Trophoblast cell (in vitro differentiated cells and primary cell): ENCODE measurements at places on chromosomes 16 and 17.
A peak's percentile ranks its signal among the peaks of the same experiment; 100 is the strongest.

DNA sequence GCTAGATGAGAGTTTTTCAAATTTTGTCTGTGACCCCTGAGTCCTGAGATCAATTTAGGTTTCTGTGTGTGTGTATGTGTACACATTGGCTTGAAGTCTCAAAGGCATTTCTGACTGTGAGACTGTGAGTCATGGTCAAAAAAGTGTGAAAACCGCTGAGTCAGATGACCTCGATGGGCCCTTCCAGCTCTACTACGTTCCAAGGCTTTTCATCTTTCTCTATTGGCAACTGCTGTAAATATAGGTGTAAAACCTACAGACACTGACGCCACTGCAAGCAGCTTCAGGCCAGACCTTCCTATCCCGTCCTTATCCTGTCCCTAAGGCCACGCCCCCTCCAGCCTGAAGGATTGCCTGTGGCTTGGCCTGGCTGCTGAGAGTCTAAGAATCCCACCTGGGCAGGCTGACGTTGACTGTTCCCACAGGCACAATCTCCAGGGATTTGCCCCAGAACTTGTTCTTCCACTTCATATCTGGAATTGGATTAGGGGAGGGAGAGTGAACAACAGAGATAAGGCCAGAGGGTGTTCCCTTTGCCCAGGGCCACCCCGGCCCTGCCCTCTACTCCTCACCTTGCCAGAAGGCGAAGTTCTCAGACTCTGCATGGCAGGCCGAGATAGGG lies 11.3 kb downstream of the OSBPL7 start:
- DNase-seq = peak; percentile 98

DNA sequence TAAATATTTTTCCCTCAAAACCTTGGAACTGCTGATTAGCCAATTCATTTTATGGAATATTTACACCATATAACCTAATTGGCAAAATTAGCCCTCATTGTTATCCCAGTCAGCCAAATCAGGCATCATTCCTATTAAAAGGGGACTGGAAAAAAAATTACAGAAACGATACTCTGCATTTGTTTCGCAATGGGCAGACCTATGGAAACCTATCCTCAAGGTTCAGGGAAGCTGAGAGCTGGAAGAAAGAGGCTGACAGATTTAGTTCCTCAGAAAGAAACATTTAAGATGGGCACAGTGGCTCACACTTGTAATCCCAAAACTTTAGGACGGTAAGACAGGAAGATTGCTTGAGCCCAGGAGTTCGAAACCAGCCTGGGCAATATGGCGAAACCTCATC lies 85.6 kb upstream of the RPH3AL start:
- DNase-seq = no peak

GRCh38 chr17:39144416-39144840 lies 7.0 kb downstream of the PLXDC1 start:
- no peak for DNase-seq

DNA sequence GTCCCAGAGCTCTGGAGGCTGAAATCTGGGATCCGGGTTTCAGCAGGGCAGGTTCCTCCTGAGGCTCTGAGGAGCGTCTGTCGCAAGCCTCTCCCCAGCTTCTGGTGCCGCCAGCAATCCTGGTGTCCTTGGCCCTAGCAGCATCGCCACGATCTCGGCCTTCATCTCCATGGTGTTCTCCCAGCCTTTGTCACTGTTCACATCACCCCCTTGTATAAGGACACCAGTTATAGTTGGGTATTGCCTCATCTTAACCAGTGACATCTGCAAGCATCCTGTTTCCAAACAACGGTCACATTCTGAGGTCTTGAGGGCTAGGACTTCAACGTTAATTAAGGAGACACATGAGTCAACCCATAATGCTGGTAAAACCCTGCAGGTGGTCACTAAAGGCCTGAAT lies 2.8 kb upstream of the PPP1R27 start:
- DNase-seq = peak; percentile 88

GRCh38 chr17:8164815-8165131 lies 2.0 kb upstream of the VAMP2 start:
- no peak for DNase-seq
